ENCODE measurements at places on chromosomes 1 and 21.

DNA sequence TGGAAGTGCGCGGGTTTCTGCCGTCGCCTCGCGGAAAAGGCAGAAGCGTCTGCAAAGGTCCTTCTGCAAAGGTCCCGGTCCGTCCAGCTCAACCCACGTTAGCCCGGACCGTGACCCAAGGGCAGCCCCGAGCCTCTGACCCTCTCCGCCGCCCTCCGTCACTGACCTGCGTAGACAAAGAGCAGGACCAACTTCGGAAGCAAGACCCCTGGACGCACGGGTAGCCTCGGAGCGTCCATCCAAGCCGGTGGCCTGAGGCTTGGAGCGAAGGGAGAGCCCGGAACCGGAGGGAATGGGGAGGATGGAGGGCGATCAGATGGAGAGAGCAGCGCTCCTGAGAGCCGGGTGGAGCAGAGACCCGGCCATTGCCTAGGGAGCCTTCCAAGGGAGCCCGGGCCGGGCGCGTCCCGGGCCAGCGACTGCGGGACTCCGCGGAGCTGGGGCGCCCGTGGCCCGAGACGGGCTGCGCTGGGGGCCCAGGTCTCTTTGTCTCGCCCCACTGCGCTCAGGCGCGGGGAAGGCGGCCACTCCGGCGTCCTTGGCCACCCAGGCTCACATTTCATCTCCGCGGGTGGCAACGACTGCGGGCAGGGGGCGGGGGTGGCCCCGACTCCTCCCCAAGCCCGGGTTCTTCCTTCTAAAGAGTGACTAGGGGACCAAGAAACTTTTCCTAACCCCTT is at the start of gene CYYR1:
Gene CYYR1, minus strand, starts transcription at position 585 of the 680 bp plus-strand sequence. Its CDS starts 346 bp downstream, at position 239.
- DNase-seq = no peak

GRCh38 chr1:170436928-170437327 is 95.0 kb upstream of the GORAB start:
- no peak for DNase-seq

GRCh38 chr1:20154301-20154831 is 15.2 kb downstream of the PLA2G2F start:
- DNase-seq = no peak

DNA sequence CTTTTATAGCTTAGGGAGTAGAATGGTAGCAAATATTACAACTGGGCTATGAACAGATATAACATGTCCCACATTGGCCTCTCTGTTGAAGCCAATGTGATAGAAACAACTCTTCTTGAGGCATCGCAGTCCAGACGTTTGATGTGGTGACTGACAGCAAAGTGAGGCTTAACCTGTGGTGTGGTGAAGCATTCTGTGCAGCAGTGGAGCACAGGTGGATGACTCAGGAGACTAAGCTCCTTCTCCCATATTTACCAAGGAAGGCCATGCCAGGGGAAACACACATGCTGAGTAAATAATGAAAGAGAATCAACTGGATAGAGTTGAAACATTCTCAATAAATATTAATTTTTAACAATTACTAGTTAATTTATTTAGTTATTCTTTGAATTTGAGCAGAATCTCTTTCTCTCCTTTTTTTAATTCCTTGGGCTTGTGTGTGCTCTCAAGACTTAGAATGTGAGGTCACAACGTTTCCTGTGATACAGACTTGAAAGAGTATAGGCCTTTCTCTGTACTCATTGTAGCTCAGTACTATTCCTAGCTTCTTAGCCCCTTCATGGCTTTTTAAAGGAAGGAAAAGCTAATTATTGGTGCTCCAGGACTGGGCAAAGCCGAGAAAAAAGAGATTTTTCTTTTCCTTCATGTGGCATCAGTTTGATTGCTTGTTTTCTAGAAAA is 17.6 kb downstream of the CRB1 start:
- DNase-seq = no peak

- no peak for DNase-seq
These were observed 17.0 kb downstream of the RLF start for GRCh38 chr1:40178200-40178599.

DNA sequence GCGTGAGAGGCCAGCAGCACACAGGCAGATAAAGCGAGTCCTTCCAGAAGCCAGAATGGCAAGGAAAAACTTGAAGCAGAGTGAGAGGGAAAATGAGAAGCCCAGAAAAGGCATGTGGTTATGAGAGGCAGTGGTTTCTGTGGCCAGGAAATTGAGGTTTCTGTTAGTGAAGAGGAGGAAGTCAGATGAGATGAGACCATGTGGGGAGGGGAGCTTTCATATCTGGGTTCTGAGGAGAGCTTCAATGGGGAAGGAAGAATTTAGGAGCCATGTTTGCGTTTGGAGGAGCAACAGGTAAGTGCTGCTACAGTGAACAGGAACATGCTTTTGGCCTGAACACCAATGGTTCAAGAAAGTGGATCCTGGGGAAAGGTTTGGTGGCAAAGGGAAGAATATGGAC is 6.1 kb upstream of the CD1A start:
- DNase-seq = peak; percentile 57

DNA sequence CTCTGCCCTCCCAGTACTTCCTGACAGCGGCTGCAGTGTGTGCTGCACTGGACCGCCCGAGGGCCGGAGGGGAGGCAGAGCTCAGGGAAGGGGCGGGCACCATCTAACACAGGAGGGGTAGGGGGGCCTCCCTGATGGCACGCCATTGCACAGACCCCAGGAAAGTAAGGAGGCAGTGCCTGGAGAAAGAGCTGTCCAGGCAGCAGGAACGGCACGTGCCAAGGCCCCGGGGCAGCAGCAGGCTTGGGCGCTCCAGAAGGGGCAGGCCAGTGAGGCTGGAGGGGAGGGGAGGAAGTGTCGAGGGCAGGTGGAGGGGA is 110.7 kb downstream of the CRYAA start:
- DNase-seq = no peak

- no peak for DNase-seq
These were observed 55.2 kb upstream of the PALMD start for GRCh38 chr1:99590578-99591209.

GRCh38 chr1:97207868-97208267 is 486.3 kb downstream of the PTBP2 start:
- no peak for DNase-seq

- DNase-seq = no peak
These were observed 24.9 kb upstream of the GRHL3 start for GRCh38 chr1:24294228-24294672.

DNA sequence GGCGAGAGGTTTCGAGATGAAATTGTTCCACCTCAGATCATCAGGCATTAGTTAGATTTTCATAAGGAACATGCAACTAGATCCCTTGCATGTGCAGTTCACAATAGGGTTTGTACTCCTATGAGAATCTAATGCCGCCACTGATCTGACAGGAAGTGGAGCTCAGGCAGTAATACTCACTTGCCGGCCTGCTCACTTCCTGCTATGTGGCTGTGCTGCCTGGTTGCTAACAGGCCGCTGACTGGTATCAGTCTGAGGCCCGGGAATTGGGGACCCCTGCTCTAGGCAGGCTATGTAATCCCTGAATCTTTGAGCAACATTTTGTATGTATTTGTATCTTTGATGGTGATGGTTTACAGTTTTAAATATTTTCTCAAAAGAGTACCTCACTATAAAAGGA is 32.5 kb downstream of the XKR8 start:
- DNase-seq = peak; percentile 61

Measured in CD4-positive, alpha-beta T cell treated with Interleukin-10 for 1 hour (primary cell).